NCI-H1417 treated with DMSO at 0.1 percent for 48 hours (cell line): ENCODE measurements at places on chromosomes 6 and 20.

- DNase-seq = no peak
Observed at GRCh38 chr6:52610745-52611355, 34.0 kb upstream of the TRAM2 start.

GRCh38 chr20:45039475-45039820, 61.5 kb downstream of the KCNS1 start:
- DNase-seq = no peak

- DNase-seq = no peak
Observed at GRCh38 chr6:127590344-127590743, 13.4 kb downstream of the C6orf58 start.

- no peak for DNase-seq
Observed at GRCh38 chr6:54747955-54748354, 98.6 kb upstream of the FAM83B start.

DNA sequence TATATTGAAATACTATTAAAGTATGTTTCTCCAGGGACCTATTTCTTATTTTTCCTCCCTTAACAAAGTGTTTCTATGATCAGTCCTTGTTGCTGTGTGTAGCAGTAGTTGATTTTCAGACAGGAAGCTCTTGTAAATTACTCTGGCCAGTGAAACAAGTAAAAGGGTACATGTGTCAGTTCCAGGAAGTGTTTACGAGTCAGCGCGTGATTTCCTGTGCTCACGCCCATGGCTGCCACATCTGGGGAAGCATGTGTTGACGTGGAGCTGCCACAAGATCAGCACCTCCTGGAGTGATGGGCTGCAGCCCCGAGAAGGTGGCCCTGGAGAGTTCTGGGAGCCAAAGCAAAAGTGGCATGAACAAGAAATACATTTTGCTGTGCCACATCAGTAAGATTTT, 38.6 kb upstream of the GGTLC1 start:
- no peak for DNase-seq

GRCh38 chr20:58907320-58908137, 55.0 kb downstream of the GNAS start:
- DNase-seq = peak; percentile 74

- DNase-seq = no peak
Observed at GRCh38 chr6:70651326-70651905, 16.3 kb upstream of the SMAP1 start.

- no peak for DNase-seq
Observed at GRCh38 chr20:50085146-50085480, 27.8 kb downstream of the UBE2V1 start.

GRCh38 chr6:157461000-157461915, 80.3 kb downstream of the ZDHHC14 start:
- DNase-seq = no peak

DNA sequence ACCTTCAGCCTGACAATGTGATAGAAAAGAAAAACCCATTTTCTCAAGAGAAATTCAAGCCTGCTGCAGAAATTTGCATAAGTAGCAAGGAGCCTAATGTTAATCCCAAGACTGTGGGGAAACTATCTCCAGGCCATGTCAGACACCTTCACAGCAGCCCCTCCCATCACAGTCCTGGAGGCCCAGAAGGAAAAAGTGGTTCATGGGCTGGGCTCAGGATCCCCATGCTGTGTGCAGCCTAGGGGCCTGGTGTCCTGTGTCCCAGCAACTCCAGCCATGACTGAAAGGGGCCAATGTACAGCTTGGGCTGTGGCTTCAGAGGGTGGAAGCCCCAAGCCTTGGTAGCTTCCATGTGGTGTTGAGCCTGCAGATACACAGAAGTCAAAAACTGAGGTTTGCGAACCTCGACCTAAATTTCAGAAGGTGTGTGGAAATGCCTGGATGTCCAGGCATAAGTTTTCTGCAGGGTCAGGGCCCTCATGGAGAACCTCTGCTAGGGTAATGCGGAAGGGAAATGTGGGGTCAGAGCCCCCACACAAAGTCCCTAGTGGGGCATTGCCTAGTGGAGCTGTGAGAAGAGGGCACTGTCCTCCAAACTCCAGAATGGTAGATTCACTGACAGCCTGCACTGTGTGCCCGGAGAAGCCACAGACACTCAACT, 11.8 kb downstream of the ZBTB9 start:
- no peak for DNase-seq

- no peak for DNase-seq
Observed at GRCh38 chr6:38375341-38375740, 264.4 kb downstream of the BTBD9 start.

- no peak for DNase-seq
Observed at GRCh38 chr6:124958759-124959354, 3.4 kb upstream of the RNF217 start.

DNA sequence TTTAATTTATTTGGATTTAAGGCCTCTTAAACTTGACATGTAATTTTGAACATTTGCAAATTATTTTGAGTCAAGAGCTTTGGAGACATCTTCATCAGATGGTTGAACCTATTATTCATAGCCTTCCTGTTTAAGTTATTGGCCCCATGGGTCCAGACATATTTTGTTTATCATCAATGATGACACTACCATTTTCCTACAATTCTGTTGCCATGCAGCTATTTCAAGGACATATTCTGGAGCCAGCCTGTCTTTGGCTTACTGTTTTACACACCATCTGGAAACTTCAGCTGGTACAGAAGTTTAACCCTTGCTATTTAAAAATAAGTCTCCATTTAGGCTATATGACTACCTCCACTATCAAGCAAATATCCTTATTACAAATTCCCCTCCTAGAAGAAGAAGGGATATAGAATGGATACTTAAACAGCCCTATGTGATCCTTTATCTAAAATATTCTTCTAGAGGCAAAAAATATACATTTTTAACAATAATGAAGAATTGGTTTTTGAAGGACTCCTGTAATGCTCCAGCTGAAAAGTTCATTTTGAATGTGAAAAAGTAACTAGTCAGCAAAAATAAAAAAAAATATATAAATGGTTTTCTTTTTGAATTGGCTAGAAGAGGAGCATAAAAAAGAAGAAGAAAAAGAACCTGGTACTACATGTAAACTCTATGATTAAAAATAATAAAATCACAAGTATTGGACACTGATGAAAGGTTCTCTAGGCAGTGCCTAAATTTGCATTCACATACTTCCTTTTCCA, 544.0 kb upstream of the HS3ST5 start:
- no peak for DNase-seq

DNA sequence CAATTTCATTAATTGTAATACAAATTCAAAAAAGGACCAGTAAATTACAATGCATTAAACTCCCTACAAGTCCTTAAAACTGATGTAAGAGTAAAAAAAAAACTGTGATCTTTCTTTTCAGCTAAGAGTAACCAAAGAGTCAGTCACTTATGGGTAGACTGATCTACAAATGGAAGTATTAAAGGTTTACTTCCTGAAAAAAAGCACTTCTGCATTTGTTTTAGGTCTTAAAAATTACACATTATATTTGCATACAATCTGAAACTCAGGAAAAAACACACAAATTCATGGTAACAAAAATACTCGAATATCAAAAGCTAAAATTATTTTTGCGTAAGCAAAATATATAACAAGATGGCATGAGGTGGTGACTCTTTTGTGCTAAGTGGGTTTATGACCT, 23.5 kb downstream of the USP49 start:
- no peak for DNase-seq

DNA sequence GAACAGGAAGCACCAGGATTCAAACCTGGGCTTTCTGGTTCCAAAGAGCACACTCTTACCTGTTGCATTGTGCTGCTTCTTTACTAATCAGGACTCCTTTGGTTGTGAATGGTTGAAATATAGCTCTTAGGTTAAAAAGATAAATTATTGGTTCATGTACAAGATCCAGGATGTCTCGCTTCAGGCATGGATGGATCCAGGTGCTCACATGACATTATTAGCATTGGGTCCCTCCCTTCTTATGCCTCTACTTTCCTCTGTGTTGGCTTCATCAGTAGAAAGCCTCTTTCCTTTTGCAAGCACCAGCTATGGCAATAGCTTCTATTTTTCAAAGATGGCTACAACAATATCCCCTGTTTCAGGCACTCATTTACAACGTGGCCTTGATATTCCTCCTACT, 217.7 kb upstream of the SULF2 start:
- DNase-seq = no peak

- no peak for DNase-seq
Observed at GRCh38 chr6:153411070-153411648, 280.1 kb upstream of the RGS17 start.

- no peak for DNase-seq
Observed at GRCh38 chr20:34065260-34065659, 46.8 kb downstream of the EIF2S2 start.

- no peak for DNase-seq
Observed at GRCh38 chr6:83593395-83593785, 81.1 kb downstream of the PRSS35 start.

DNA sequence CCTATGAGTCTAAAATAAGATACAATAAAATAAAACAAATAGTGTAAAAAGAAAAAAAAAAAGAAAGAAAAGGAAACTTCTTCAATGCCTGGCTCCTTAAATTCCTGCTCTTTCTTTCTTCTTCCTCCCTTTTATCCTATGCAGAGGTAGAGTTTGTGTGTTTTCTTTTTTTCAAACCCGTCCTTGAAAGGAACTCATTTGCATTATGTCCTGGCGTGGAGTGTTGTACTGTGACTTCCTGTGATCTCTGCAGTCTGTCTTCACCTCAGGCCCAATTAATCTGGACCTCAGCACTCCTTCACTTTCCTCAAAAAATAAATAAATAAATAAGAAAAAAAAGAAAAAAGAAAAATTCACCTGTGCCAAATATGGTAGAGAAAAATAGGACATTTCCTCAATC, 541.9 kb upstream of the SPTLC3 start:
- peak; percentile 62 for DNase-seq

GRCh38 chr6:157660414-157660813, 162.6 kb upstream of the SNX9 start:
- no peak for DNase-seq

DNA sequence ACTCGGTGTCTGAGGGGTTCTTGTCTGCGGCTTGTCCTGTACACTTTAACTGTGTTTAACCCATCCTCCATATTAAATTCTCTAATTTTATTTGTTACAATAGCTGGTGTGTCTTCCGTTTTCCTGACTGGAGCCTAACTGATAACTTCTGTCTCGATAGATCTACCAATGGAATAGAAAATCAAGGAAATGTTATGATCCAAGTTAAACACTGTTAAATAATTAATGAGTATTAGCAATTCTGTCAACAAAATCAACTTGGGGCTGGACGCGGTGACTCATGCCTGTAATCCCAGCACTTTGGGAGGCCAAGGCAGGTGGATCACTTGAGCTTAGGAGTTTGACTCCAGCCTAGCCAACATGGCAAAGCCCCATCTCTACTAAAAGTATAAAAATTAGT, 81.7 kb downstream of the DNAH8 start:
- DNase-seq = no peak

- no peak for DNase-seq
Observed at GRCh38 chr6:219641-220198, 72.6 kb upstream of the DUSP22 start.

DNA sequence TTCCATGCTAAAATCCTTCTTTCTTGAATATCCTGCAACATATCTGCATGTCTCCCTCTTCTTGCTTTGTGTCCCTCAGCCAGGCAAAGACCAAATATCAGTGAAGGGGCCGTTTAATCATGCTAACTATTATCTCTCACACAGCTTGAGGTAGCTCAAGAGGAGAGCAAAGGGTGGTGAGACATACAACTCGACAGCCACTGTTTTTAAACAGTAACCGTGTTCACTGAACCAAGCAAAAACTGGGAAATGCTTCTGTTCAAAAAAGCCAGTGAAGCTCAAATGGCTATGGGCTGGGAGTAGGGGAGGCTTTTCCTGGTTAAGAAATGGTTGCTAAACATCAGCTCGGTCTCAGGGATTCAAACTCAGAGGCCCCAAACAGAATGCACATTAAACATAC, 83.4 kb downstream of the MAP7 start:
- no peak for DNase-seq

DNA sequence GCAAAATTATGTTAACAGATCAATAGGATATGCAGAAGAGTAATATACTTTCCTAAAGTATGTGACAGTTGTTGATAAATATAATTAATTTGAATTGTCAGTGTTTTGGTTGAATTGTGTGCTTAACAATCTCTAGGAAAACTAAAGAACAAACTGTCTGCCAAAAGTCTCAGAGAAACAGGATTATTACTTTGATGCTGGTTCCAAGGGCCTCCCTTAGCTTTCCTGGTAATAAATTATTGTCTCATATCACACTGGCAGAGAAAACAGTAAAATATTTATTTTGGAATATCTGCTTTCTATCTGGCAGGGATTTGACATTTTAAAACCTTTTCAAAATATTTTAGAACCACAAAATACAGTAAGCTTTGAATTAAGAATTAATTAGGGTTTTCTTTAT, 40.1 kb upstream of the CARMIL1 start:
- DNase-seq = no peak

DNA sequence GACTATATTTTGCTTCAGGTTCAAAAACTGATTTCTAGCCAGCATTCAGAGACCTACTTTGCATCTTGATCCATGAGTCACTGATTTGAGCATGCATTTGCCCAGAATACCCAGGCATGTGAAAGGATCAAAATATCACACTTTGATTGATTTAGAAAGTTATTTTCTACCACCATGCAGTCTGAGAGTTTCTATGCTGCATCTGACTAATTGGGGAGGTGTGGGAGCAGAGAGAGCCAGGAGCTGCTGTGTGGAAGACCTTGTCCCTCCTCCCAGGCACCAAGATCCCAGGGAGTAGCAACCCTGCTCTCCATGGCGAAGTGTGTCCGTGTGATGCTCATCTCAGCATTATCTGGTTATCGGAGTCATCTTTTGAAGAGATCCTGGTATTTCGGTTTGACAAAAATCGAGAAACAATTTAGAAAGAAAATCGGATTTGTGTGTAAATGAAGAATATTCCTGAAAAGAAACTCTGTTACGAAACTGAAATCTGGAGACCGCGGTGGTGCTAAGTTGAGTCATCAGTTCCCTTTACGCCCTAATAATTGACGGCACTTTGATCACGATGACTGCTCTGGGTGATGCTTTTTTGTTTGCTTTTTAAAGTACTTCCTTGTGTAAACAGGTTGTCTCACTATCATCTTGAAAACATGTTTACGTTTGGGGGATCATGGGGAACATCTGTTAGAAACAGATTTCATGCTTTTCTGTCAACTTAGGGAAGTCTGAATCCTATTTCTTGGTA, 193.4 kb downstream of the BACH2 start:
- DNase-seq = no peak
